ENCODE measurements at places on chromosomes 1 and 21.

GRCh38 chr1:224540535-224540934 is 75.6 kb upstream of the CNIH3 start:
- DNase-seq, result no peak

GRCh38 chr1:176205332-176205914 is 1.7 kb downstream of the COP1 start:
- no peak for DNase-seq

DNA sequence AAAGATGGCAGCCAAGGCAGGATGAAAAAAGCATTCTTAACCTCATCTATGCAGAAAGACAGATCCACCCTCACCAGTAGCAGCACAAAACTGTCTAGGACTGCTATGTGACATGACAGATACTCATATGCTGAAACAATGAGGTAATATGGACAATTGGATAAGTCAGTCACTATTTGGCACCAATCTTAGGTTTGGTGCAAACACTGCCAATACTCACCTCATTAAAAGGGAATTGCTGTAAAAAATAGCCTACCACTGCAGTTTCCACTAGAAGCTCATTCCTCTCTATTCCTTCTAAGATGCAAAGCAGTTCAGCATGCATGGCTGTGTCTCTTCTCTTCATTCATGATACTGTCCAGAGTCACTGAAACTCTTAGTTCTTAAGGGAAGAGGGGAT is 91.7 kb downstream of the TBX15 start:
- no peak for DNase-seq

DNA sequence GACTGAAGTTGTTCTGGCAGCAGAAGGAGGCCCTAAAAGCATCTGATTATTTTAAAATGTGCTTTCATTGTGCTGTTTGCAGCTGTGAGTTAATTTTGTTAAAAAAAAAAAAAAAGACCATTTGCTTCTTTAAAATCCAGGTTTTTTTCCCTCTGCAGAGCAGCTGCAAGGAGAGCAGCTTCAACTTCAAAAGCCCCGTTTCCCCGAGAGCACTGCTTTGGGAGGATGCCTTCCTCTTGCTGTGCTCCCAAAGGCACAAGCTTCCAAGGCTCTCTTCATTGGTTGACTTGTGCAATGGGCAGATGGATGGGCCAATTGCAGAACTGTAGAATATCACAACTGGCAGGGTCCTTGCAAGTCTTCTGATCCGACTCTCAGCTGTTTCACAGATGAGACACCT is 459.2 kb upstream of the PKN2 start:
- no peak for DNase-seq

- no peak for DNase-seq
Observed at GRCh38 chr1:59071289-59071688, 225.6 kb upstream of the FGGY start.

GRCh38 chr1:50112193-50112592 is 3.5 kb downstream of the ELAVL4 start:
- no peak for DNase-seq

- DNase-seq, result no peak
Observed at GRCh38 chr1:182200025-182200812, 138.7 kb upstream of the ZNF648 start.
